NCI-H1105 treated with DMSO at 0.1 percent for 48 hours (cell line): ENCODE measurements at places on chromosomes 5 and 9.

DNA sequence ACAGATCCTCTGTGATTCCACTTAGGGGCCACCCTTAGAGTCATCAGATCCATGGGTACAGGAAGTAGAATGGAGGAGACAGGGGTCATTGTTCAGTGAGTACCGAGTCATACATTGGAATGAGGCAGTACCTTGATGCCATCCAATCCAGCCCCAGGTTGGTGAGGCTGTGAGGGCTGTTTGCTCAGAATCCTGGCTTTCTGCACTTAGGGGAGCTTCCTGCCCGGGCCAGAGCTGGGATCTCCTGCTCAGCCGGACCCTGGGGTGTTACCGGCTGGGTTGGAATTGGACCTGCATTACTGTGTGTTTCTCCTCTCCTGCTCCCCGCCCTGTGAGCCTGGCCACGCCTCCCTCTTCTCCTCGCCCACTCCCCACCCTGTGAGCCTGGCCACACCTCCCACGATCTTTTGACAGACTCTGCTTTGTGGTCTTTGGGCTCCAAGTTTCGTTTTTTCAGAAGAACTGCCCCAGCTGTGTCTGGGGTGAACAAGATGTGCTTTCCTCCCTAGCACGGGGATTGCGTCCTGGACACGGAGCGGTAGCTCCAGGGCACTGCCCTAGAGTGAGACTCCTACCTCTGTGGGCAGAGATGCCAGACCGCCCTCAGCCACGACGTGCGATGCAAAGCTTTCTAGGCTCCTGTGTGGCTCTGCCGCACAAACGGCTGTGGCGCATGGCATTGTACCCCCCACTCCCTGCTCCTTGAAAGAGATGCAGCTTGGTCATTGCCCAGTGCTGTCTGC is 15.4 kb downstream of the TRAF2 start:
- DNase-seq: no peak

DNA sequence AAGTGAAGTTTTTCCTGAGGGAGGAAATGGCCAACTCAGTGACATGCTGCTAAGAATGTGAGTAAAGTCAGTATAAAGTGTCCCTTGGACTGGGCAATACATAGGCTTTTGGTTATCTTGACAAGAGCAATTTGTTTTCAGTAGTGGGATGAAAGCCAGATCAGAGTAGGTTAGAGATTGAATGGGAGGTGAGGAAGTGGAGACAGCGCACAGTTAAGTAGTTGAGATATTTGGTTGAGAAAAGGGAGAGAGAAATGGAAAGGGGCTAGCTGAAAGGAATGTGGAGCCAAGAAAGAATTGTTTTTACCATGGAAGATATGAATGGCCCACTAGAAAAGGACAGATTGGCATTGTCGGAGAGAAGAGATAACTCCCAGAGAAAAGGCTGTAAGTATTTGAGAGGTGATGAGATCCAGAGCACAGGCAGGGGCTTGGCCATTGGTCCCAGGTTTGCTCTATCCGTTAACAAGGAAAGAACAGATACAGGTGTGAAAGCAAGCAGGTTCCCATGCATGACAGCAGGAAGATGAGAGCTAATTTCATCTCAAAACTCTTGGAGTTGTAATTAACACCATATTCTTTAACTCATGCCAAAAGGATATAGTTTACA is 392.0 kb downstream of the NR2F1-AS1 start:
- DNase-seq: no peak

GRCh38 chr9:136669791-136670464 is 7.2 kb downstream of the EGFL7 start:
- DNase-seq: no peak

DNA sequence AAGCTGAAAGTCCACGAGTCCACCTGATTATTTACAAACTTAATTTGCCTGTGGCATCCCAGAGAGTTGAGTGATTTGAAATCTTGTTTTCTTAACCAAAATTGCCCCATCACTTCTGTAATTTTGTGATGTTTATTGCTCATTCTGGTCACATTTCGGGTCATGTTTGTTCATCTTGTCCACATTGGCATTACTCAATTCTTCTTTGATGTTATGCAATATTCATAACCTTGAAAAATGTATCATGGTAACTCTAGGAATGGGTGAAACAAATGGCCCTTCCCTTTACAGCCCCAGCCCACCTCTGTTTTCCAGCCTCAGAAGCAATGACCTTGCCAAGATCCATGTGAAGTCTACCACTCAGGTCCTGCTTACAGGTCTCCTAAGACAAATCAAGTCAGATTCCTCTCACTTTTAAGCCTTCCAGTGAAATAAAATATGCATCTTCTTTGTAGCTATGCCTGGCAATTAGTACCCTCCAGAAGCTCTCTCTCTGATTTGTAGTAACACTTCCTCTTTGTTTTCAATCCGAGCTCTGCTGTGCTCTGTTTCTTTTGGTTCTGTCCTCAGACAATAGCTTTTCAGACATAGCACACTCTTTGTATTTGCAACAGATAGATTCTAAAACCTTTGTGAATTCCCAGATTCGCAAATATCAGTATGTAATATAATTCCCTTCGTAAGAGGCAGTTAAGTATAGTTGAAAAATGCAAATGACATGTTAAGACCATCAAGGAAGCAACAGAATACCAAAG is 330.3 kb upstream of the IRX1 start:
- no peak for DNase-seq

DNA sequence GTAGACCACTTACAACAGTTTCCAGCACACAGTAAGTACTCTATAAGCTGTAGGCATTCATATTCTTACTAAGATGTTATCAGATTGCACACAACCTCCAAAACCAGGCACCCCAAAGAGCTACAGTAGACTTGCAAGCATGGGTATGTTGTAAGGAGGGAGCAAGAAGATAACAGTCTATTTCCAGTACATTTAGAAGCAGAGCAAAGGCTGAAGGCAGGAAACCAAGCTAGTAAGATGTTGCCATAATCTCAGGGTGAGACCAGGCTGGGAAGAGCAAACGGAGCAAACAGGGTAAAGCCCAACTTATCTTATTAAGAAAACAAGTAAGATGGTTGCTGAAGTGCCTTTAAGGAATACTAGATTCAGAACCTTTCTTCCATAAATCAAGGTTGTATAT is 161.1 kb downstream of the GLIS3 start:
- DNase-seq: no peak

- DNase-seq: peak; percentile 30
Measured at GRCh38 chr5:113510836-113511451, 2.5 kb upstream of the YTHDC2 start.

DNA sequence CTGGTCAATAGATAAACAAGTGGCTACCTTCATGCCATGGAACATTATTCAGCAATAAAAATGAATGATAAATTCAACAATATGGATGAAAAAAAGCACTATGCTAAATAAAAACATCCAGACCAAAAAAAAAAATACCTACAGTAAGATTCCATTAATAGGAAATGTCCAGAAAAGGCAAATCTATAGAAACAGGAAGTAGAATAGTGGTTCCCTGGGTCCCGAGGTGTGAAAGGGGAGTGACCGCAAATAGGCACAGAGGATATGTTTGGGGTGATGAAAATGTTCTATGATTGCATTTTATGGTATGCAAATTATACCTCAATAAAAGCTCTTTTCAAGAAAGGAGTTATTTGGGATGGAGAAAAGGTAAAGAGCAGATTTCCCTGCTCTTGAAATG is 3.6 kb upstream of the GPR151 start:
- DNase-seq: no peak

GRCh38 chr5:124504081-124504916 is 242.1 kb downstream of the ZNF608 start:
- DNase-seq: no peak

- no peak for DNase-seq
Measured at GRCh38 chr9:124454296-124454695, 4.0 kb downstream of the ADGRD2 start.

GRCh38 chr5:128630121-128630520 is 92.1 kb upstream of the FBN2 start:
- no peak for DNase-seq

DNA sequence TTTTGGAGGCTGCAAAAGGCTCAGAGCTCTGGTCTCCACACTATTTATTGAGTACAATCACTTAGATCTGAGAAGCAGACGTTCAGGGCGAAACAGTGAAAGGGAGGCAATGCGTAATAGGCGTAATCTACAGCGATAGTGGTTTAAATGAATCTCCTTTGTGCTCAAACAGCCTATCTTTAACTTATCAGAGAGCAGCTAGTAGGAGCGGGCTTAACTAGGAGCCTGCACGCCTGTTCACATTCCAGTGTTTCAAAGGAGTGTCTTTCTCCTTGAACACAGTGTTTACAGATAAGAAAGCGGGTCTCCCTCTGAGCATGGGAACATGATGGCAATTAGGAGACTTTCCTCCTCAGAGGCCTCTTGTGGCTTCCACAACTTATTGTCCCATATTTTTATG is 49.4 kb downstream of the AP3B1 start:
- no peak for DNase-seq

GRCh38 chr9:134165357-134166315 is 1.3 kb upstream of the RNU6ATAC start:
- DNase-seq: no peak
